Left lung (tissue), 14 donors: ENCODE measurements at places on chromosomes 12 and 14. TPM values are rescaled to one million over a fixed set of nuclear protein-coding genes. Genes with fewer than 3 reads are reported as not detected.

DNA sequence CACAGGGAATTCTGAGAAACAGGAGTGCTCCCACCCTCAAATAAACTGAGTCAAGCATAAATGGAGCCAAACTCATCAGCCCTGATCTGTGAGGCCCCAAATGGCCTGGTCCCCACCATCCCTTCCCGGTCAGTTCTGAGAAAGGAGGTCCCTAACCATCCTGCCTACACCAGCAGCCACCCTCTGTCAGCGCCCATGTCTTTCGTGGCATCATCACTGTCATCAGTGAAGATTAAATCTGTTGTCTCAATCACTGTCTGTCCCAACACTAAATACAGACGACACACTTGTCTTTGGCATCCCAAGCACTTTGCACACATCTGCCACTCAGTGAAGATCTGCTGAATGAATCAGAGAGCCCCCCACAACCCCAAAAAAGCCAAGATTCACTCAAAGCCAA lies 22.4 kb downstream of the VPS37B start:
- DNase-seq, result no peak

ARMH4 gene
- total RNA-seq, result 2.0 TPM

GRCh38 chr12:1800401-1801302 lies 19.7 kb upstream of the LRTM2 start:
- DNase-seq, result no peak

- DNase-seq, result no peak
Measured at GRCh38 chr12:123997908-123998307, 24.9 kb downstream of the ZNF664 start.

GRCh38 chr12:21697904-21698630 lies 40.4 kb upstream of the LDHB start:
- DNase-seq, result peak; percentile 48

- DNase-seq, result no peak
Measured at GRCh38 chr12:108638141-108638827, 4.6 kb upstream of the SELPLG start.

GRCh38 chr14:50559990-50560930 lies at the start of gene ATL1:
TSS of gene ATL1 (plus strand) at chr14:50560145. CDS start at chr14:50560266, 121 bp downstream.
- peak; percentile 91 for DNase-seq

LTBP2 gene
- 154 TPM for total RNA-seq

GRCh38 chr14:105711841-105712460 lies 185.6 kb downstream of the TMEM121 start:
- no peak for DNase-seq

DNA sequence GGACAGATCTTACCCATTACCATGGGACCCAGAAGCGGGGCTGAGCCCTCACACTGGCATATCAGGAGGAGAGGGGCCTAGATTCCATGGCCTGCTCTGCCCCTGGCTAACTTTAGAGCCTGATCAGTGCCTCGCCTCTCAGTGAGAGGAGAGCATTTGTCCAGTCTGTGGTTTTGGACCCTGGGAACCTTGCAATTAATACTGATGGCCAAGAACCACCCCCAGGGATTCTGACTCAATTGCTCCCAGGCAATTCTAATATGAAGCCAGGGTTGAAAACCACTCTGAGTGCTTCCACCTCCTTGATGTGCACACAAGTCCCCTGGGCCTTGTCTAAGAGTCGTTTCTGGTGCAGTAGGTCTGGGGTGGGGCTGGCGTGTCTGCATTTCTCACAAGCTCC lies 67.7 kb downstream of the CALM1 start:
- no peak for DNase-seq

PTGDR gene
- 0.73 TPM for total RNA-seq

NAV3 gene
- total RNA-seq, result 8.6 TPM

HOXC13 gene
- not detected for total RNA-seq

GRIP1 gene
- total RNA-seq, result 2.5 TPM

DNA sequence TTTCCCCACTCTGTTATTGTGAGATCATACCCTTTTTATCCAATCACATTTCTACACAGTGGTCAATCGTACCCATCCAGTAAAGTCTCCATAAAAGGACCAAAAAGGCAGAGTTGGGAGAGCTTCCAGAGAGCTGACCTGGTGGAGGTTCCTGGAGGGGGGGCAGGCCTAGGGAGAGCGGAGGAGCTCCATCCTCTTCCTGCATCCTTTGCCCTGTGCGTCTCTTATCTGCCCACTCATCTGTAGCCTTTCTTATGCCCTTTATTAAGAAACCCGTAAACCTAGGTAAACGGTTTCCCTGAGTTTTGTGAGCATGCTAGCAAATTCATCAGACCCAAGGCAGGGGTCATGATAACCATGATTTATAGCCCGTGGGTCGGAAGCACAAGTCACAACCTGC lies 26.2 kb downstream of the EVL start:
- no peak for DNase-seq

STON2 gene
- 30.4 TPM for total RNA-seq
